CD4-positive, alpha-beta T cell treated with Interleukin-12 subunit alpha and Interleukin-12 subunit beta, for 1 hour (primary cell): ENCODE measurements at places on chromosomes 5 and 9.
A peak's percentile ranks its signal among the peaks of the same experiment; 100 is the strongest.

- DNase-seq = peak; percentile 28
Observed at GRCh38 chr9:33924978-33925797, 108.2 kb downstream of the UBE2R2 start.

- no peak for DNase-seq
Observed at GRCh38 chr5:73218552-73219171, 45.7 kb downstream of the TMEM174 start.

DNA sequence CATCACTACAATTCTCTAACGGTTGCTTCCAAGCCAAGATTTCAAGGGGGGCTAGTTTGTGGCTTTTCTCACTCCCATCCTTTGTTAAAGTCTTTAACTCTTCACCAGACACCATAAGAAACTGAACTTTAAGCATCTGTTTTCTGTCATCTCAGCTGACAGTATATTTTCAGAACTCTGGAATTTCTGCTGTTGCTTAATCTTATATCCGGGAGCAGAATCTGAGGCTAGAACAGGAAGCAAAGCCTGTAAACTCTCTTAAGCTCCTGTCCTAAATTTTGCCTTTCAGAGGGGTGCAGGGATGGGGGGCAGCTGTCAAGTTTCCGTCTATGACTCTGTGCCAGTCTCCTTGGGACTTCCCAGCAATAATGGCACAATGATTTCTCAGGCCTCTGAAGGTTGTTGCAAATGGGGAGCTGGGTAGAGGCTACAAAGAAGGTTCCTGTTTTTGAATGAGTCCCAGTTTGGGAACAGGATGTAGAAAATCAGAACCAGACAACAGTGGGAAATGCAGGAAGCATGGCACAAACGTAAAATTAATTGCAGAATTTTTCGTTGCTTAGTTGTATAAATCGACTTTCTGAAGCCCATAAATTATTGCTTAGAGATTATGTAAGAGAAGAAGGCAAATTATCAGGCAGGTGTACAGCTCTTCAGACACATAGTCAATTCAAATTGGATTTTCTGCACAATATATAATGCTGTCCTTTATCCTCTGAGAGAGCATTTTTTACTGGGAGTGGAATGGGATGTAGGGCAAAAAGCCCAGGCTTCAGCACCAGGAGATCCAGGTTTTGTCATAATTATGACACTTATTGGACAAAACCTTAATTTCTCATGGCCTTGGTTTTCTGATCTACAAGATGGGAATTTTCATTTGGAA is 430.9 kb downstream of the DMAC1 start:
- no peak for DNase-seq

GRCh38 chr5:10627160-10627701 is 63.4 kb downstream of the ANKRD33B start:
- no peak for DNase-seq

- no peak for DNase-seq
Observed at GRCh38 chr5:150655221-150655620, 5.8 kb upstream of the MYOZ3 start.

DNA sequence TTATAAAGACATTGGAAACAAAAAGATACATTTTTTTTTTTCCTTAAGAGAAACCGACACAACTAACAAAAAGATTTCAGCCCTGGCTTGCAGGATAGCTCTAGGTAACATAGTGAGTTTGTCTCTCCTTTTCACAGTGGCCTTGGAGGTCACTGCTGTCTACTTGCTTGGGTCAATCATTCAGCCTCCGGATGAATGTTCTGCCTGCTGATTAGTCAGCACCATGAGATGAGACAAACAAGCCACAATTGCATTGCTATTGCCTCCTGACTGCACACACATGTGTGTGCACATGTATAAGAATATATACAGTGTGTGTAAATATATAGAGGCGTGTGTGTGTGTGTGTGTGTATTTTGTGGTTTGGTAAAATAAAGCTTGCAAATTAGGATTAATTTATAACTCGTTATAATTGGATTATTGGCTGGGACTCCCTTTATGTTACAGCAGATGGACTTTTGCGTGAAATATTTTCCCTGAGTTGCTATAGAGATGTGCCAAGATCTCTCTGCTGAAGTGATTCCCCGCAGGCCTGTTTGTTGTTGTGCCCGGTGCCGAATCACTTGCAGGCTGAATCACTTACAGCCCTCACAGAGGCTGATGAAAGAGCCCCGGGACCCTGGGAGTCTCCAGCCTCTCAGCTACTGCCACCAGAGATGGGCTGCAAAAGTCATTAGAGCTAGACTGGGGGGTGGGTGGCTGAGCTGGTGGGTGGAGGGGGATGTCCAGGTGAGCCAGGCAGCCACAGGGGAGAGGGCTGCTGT is 161.2 kb downstream of the FGF18 start:
- DNase-seq = no peak

DNA sequence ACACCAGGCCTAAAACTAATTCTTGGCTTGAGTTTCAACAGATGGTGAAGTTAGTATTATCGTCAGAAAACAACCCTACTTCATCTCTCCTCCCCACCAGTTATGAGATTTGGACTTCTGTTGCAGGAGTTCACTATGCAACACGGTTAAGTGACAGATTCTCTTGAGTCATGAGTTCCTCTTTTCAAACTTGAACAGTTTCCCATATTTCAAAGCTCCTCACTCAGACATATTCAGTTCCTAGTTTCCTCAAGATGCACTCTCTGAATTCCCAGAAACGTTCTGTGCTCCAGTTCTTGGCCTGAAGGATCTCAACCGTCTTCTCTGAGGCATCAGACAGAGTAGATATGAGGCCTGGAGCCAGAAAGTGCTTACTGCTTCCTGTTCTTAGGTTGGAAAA is 7.3 kb upstream of the PTGER4 start:
- no peak for DNase-seq

DNA sequence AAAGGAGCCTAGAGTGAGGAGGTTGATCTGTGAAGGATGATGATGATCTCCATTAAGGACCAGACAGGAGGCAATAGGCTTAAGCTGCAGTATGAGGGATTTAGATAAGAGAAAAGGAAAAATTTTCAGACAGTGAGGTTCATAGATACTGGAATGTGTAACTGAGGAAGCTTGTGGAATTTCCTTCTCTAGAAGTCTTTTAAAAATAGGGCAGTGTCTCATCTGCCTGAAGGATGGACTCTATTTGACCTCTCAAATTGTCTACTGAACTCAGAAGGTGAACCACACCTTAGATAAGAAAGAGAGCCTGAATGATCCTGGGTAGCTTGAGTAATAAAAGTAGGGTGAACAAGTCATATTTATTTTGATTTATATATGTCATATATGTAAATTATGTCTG is 148.2 kb upstream of the CDKN2B start:
- no peak for DNase-seq

DNA sequence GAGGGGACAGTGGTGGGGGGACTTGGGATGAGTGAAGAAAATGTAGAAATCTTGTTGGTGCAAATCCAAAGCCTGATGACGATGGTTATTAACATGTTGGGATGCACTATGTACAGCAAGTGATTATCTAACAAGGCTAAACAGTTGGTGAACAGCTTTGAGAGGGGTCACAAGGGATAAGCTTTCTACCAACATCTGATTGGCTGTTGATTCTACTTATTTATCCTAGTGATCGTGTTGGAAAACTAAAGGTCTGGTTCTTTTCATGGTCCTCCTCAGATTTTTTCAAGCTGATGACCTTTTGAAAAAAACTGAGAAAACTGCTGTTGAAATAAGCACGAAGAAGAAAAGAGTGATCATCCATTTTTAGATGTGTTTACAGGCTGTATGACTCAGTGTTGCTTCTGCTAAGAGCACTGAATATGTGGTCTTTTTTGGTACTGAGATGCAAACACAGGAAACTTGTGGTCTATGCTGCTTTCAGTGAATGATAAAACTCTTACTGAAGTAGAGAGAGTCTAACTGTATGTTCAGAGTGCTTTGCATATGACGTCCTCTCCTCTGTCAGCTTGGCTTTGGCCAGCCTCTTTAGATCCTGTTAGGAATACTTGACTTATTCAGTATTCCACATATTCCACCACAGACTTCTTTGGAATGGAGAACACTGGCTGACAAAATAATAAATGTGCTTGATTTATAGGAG is 174.8 kb downstream of the SLF1 start:
- DNase-seq = peak; percentile 56
